Endothelial cell (in vitro differentiated cells): ENCODE measurements at places on chromosomes 6 and 20.

- no peak for DNase-seq
These were observed 222.9 kb downstream of the LAMA2 start for GRCh38 chr6:129105793-129106192.

DNA sequence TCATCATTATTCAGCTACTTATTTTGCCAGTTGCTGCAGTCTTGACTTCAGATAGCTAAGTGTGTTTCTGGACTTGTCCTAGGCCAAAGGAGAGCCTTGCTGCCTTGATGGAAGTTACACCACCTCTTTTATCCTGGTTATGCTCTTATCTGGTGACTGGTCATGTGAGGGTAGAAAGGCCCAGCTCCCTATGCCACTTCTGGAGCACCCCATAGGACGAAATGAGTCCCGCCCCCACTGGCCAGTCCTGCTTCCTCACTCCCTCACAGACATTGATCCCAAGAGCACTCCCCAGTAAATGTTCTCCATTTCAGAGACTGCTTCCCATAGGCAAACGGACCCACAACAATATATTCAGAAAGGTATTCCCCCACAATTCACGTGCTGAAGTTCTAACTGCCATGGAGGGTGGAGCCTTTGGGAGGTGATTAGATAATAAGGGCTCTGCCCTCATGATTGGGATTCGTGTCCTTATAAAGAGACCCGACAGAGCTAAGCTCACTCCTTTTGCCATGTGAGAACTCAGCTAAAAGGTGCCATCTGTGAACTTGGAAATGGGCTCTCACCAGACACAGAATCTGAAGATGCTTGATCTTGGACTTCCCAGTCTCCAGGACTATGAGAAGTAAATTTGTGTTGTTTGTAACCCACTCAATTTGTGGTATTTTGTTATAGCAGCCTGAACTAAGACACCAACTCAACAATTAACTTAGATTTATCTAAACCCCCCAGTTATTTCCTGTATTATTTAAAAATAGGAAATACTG lies 21.5 kb upstream of the ELOVL2 start:
- no peak for DNase-seq

GRCh38 chr6:36268478-36269275 lies 1.2 kb upstream of the PNPLA1 start:
- DNase-seq, result no peak

- DNase-seq, result no peak
These were observed 21.2 kb upstream of the ENPP5 start for GRCh38 chr6:46191961-46192360.

DNA sequence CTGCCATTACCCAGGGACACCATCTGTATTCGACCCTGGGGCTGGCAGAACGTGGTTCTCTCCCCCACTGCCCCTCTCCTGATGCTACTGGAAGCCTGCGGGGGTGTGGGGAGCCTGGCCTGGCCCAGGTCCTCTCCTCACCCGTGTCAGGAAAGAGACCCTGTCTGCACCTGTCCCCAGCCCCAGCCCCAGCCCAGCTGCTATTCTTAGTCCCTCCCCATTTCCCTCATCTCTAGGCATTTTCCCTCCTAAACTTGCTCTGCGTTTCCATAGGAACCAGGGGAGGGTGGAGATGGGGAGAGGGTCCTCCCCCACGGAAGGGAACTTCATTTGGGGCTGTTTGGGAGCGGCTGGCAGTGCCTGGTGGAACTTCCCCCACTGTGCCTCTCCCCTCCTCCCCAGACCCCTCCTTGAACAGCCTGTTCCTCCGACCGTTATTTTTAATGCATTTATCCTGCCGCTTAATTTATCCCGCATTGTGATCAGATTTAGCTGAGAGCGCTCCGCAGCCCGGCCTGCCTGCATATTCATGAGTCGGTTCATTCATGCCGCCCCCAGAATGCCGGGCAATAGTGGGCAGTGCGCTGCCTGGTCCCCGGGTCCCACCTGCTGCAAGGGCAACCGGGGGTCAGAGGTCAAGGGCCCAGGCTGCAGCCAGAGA lies 31.8 kb upstream of the DLGAP4 start:
- no peak for DNase-seq

DNA sequence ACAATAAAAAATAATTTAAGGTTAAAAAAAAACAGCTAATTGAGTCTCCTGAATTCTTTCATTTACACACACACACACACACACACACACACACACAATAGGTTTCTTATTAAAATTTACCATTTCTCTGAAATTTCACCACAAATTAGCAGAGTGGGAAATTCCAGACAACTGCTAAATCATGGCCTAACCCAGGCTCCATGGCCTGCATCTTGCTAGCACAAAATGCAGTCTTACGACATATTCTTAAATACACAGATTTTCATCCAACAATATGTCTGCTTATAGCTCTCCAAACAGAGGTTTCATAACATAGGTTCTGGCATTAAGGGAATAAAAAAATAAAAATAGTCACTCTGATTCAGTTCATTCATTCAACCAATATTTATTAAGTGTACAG lies 46.9 kb downstream of the SOD2 start:
- no peak for DNase-seq

GRCh38 chr6:1689141-1689540 lies 79.4 kb downstream of the FOXC1 start:
- DNase-seq, result no peak

DNA sequence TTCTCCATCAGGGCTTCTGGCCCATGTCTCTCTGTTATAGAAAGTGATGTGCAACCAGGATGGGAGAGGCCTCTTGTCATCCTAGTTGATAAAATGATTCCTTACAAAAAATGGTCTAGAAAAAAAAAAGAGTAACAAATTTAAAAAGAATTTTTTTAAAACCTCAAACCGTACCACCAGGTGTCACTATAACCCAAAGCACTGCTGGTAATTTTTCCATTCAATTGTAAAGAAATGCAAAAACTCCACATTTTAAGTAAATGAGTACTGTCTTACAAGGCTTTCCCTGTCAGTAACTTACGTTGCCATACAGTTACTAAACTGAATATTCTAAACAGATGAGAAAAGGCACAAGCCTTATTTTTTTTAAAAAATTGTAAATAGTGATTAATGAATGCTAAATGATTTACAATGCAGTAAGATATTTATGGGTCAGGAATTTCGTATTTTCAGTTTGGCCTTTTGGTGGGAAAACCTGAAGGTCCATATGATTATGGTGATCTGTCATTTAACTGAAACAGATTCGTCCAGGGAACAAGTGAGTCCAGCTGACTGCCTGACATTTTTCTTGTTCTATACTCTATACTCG lies 95.4 kb downstream of the OGFRL1 start:
- peak; percentile 36 for DNase-seq

- DNase-seq, result no peak
These were observed 6.2 kb downstream of the ZBTB2 start for GRCh38 chr6:151385177-151385576.

GRCh38 chr6:137729866-137730629 lies 137.0 kb upstream of the TNFAIP3 start:
- DNase-seq, result no peak

DNA sequence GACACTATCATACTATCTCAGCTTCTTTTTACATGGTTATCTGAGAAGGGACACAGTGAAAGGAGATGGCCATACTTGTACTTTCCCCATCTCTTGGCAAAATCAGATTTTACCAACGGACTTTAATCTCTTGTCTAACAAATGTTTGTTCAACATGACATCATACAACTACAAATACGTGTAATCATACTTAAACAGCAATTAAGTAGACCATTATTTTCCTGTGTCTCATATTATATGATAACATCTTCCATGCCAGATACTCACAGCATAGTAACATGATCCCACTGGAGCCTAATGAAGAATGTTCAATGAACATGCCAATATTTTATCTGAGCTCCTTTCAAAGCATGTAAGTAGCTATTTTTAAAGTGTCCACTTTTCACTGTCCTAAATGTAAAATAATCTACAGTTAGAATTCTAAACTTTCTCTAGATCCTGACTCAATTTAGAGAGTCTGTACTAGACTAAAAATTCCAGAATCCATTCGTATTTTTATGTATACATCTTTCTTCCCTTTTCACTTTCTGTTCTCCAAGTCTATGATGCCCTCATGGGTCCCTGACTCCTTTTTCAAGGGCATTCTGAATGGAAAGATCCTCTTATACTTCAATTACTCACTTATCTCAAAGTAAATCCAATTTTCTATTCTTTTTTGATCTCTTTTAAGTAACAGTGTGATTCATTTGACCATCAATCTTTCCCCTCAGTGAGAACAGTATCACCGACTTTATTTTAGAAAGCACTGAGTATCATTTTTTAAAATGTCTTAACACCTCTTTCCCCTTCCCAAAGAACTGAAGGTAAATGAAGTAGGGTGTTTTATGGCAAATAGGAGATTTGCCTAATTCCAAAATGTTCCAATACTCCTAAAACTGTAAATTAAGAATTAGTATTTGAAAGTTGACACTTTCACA lies 133.5 kb downstream of the CDK19 start:
- no peak for DNase-seq

DNA sequence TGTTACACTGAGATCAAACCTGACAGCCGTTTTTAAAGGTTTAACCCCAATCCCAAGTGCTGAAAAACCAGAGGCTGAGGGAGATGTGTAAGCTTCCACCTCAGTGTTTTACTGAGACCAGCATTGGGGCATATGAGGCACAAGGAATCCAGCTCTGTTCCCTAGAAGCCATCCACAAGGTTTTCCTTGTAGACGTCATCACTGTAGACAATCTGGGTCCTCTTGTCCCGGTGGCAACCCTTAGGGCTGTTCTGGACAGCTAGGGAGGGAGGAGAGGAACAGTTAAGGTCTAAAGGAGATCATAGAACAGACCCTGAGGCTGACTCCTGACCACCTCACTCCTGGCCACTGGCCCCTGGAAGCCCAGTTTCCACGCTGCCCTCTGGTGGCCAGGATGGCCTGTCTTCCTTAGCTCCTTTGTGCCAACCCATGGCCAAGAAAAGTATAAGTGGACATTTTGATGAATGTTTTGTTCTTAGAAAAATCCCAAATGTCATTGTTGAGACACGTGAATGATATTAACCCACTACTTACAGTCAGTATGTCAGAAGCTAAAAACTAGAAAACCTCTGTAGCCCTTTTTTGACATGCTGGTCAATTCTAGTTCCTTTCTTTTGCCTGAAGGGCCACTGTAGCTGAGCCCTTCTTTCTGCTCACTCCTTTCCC lies 6.4 kb downstream of the CFB start:
- peak; percentile 63 for DNase-seq

GRCh38 chr6:18498408-18498807 lies 111.3 kb downstream of the RNF144B start:
- DNase-seq, result no peak

DNA sequence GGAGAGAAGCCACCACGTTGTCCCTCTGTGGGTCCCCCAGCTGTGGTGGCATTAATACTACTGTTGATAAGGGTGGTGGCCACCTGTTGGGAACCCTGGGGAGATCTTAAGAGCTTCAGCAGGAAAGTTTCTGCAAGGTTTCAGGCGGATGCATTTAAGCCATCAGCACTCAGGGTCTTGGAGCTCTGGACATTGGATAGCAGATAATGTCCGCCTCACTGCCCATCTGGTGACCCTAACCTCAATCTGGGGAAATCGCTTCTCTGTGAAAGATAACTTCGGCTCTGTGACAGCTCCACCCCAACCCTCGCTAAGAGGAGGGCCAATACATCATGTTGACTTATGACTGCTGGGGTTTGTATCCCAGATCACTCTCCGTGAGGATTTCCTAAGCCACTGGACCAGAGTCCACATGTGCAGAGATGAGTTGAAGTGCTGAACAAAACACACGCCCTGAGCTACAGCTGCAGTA lies 92.9 kb downstream of the FOXC1 start:
- no peak for DNase-seq

GRCh38 chr6:45982280-45983036 lies 33.2 kb downstream of the CLIC5 start:
- no peak for DNase-seq

GRCh38 chr6:46626228-46626909 lies 26.2 kb downstream of the CYP39A1 start:
- peak; percentile 10 for DNase-seq

- DNase-seq, result no peak
These were observed 12.4 kb downstream of the B4GALT5 start for GRCh38 chr20:49701241-49701790.

DNA sequence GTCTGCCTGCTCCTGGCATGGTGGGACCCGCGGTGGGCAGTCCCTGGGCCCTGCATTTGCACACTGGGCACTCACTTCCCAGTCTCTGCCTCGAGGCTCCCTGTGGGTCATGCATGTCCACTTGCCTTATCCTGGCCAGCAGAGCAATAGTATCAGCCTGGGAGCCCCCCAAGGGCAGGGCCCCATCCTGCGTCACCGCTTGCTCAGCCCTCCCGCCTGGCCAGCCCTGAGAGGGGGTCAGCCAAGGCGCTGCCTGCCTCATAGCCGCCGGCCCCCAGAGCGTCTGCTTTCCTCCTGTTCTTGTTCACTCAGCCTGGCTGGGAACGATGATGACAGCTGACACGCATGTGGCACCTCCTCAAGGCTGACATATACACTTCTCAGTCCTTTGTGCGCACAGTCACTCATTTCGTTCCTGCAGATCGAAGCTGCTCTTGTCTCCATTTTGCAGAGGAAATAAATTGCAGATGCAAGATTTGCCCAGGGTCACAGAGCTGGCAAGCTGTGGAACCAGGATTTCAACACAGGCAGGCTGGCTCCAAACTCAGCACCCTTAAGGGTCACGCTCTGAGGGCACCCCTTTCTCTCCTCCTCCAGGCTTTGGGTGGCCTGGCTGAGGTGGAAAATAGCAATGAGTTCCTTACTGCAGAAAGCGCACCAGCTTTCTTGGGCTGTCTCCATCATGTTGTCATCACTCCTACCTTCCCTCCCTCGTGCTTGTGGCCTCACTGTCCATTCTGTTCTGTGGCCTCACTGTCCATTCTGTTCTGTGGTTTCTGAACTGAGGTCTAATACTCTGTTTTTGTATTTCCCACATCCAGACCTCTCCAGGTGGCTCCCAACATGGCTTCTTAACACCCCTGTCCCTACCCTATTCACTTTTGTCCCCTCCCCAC lies 17.2 kb downstream of the KCNK17 start:
- DNase-seq, result no peak

GRCh38 chr6:119308991-119309657 lies 40.4 kb downstream of the MAN1A1 start:
- DNase-seq, result no peak

DNA sequence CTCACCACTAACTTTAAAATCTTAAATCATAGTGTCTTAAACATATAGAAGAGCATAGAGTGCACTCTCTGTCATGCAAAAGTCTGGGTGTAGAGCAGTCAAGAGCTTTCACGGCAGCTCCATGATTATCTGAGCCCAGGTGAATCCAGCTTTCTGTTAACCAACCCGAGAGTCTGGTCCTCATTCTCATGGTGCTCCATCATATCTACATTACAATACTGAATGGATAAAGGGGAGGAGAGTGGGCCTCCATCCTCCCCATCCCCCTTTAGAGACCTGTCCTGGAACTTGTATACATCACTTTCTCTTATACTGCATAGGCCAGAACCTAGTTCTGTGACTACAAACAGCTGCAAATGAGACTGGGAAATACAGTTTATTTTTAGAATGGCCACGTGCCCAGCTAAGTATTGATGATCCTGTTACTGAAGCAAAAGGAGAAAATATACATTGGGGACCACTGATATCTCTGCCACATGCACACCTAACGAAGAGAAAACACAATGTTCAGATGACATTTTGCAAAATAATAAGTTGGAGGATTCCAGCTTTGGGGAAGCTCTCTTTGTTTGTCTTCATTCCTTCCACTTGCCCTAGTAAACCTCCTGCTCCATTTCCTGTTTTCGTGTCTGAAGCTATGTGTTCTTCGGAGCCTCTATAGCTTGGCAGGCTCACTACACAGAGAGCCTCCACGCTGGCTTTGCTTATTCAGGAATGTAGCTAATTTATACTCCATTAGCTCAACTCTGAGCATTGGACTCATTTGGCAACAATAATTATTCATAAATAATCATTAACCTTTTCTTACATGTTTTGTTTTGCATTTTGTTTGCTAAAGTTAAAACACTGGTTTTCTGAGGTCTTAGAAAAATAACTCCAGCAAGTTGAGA lies 110.1 kb downstream of the IYD start:
- DNase-seq, result no peak

GRCh38 chr6:168032005-168032760 lies 34.7 kb downstream of the KIF25 start:
- DNase-seq, result no peak
